ENCODE measurements at places on chromosomes 6 and 20.

- no peak for DNase-seq
Measured at GRCh38 chr6:109036574-109037294, 57.9 kb downstream of the SESN1 start.

- DNase-seq, result no peak
Measured at GRCh38 chr20:2708073-2708415, 15.5 kb downstream of the EBF4 start.

- no peak for DNase-seq
Measured at GRCh38 chr20:6165346-6165745, 42.5 kb upstream of the FERMT1 start.

GRCh38 chr20:4150070-4150441, 134.7 kb upstream of the RNF24 start:
- no peak for DNase-seq

DNA sequence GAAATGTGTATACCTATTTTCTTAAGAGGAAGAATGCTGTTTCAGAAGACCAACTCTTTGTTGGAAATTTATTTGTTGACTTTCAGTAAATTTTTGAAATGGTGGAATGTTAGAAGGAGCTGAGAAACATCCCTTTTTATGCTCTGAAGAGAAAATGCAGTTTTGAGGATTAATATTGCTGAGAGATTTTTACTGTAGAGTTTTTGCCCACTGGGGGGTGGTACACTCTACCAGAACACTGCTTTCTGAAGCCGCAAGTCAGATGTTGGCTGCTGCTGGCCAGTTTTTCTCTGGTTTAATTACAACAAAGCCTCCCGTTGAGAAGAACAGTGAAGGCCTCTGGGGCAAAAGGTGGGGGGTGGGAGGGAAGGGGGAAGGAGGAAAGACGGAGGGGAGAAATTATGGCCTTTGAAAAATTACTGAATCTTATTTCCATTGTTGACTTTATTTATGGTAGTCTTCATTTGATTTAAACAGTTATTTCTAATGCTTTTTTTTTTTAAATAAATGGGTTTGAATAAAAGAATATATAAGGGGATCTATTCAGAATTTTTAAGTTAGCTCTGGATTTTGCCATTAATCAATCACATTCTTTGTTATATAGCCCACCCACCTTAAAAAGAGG, 3.0 kb downstream of the FLRT3 start:
- DNase-seq, result no peak

DNA sequence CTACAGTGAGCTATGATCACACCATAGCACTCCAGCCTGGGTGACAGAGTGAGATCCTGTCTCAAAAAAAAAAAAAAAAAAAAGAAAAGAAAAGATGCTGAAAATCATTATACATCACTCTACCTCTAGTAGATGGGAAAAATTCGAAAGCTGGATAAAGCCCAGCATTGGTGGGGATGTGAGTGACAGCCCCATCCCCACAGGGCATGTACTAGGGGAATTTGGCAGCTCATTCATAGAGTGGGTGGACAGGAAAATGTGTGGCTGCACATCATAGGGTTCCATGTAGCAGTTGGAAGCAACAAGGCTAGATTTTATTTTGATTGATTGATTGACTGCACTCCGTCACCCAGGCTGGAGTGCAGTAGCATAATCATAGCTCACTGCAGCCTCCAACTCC, 42.0 kb downstream of the MRPL14 start:
- no peak for DNase-seq

- no peak for DNase-seq
Measured at GRCh38 chr6:161583584-161583983, 309.7 kb upstream of the AGPAT4 start.

- no peak for DNase-seq
Measured at GRCh38 chr6:14510038-14510437, 392.5 kb downstream of the CD83 start.

DNA sequence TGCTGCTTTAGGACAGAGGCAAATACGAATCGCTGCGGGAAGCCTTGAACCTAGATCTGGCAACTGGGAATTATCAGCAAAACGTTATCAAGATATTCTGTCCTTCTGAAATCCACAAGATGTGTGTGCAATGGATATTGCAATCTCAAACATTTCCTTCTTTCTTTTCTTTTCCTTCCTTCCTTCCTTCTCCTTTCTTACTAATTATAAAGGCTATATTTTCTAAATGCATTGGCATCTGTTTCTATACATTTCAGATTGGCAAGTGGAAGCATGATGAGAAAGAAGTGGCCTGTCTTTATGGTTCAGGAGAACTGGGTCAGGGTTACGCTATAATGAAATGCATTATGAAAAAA, 2.0 kb downstream of the TAGAP start:
- DNase-seq, result no peak

GRCh38 chr6:46730921-46731461, 4.2 kb downstream of the PLA2G7 start:
- no peak for DNase-seq

- DNase-seq, result no peak
Measured at GRCh38 chr20:36384022-36384619, 78.0 kb downstream of the DLGAP4 start.
